ENCODE measurements at places on chromosomes 1 and 21. TPM values are rescaled to one million over a fixed set of nuclear protein-coding genes. Genes with fewer than 3 reads are reported as not detected.

GRCh38 chr1:13828454-13829151 is 128.6 kb downstream of the PRDM2 start:
- no peaks in the 10 kb centered on the region for H3K4me1 ChIP-seq
- no peaks in the 10 kb centered on the region for H3K36me3 ChIP-seq
- H3K4me3 ChIP-seq, result peak overlapping the region; percentile 33
- no peak overlapping the region for H3K27ac ChIP-seq
- H3K27me3 ChIP-seq, result peaks cover 3% of the 10 kb centered on the region

DNA sequence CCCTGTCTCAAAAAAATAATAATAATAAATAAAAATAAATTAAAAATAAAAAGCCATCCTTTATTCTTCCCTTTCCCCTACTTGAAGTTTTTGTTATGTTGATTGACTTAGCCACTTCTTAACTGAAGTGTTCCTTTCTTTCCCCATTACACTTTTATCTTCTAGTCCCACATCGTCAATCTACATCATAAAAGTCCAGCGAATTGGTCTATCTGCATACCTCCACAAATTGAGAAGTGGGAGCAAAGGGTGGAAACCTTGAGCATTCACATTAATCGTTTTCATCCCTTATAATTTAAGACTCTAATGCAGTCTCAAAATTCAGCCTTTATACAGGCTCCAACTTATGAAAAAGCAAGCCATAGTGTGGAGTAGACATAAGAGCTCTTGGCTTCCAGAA is 6.5 kb upstream of the ZYG11A start:
- no peak for DNase-seq
- no peaks in the 10 kb centered on the region for H3K27me3 ChIP-seq
- H3K4me1 ChIP-seq, result no peaks in the 10 kb centered on the region
- H3K36me3 ChIP-seq, result no peaks in the 10 kb centered on the region
- no peak overlapping the region for H3K4me3 ChIP-seq

TCHH gene
- total RNA-seq, result not detected

- H3K27me3 ChIP-seq, result no peaks in the 10 kb centered on the region
Measured at GRCh38 chr1:197213193-197213592, 54.9 kb upstream of the CRB1 start.

PLXNA2 gene
- 0.57 TPM for total RNA-seq

- no peaks in the 10 kb centered on the region for H3K36me3 ChIP-seq
- no peak overlapping the region for H3K27ac ChIP-seq
- H3K4me3 ChIP-seq, result no peak overlapping the region
- no peaks in the 10 kb centered on the region for H3K27me3 ChIP-seq
- H3K4me1 ChIP-seq, result no peaks in the 10 kb centered on the region
Measured at GRCh38 chr1:83023212-83023611, 975.7 kb downstream of the TTLL7 start.

GRCh38 chr1:9418851-9419250 is 120.4 kb upstream of the SLC25A33 start:
- no peaks in the 10 kb centered on the region for H3K27me3 ChIP-seq
- no peaks in the 10 kb centered on the region for H3K4me1 ChIP-seq
- H3K4me3 ChIP-seq, result no peak overlapping the region

DNA sequence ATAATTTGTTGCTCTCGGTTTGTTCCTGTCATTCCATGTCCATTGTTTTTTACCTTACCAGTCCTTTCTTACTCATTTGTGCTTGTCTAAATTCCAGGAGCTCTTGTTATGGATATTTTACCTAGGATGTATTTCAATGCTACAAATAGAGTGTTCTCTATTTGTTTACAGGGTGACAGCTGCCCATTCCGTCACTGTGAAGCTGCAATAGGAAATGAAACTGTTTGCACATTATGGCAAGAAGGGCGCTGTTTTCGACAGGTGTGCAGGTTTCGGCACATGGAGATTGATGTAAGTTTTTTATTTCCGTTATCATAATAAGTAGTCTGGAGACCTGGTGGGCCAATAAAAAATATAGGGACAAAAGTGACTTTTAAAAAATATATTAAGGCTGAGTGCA is 23.0 kb downstream of the ZBED6 start:
- no peak for DNase-seq
- H3K4me3 ChIP-seq, result no peak overlapping the region
- no peaks in the 10 kb centered on the region for H3K4me1 ChIP-seq
- H3K36me3 ChIP-seq, result peaks cover 35% of the 10 kb centered on the region

RORC gene
- 0.52 TPM for total RNA-seq
